ENCODE measurements at places on chromosomes 3 and 15.

- no peak for DNase-seq
Measured at GRCh38 chr3:141465221-141465620, 21.6 kb upstream of the RASA2 start.

DNA sequence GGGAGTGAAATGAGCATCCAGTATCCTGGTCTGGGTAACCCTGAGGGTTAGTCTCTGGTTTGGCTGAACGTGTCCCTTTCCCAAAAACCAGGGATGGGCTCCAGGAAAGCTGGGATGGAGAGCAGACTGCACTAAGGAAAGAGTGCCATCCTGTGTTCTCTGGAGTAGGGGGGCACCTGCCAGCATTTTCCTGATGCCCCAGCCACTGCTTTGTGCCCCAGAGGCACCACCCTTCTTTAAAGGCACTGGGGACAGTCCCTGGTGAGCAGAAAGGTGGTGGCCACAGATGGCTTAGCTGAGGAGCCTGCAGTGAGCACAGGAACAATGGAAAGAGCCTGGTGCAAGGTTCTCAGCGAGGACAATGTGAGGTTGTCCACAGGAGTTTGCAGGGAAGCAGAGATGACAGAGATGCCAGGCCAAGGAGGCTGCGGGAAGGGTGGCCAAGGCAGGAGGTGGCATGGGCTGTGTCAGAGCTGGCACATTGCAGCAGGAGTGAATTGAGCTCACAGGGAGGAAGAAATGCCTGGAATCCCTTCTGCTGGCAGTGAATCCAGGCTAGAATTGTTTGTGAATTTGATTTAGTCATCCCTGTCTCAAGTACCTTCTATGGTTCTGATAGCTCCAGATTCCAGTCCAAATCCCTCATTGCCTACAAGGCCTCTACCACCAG is 39.9 kb downstream of the AMOTL2 start:
- no peak for DNase-seq

- DNase-seq, result no peak
Measured at GRCh38 chr3:36926292-36926897, 18.5 kb downstream of the TRANK1 start.

DNA sequence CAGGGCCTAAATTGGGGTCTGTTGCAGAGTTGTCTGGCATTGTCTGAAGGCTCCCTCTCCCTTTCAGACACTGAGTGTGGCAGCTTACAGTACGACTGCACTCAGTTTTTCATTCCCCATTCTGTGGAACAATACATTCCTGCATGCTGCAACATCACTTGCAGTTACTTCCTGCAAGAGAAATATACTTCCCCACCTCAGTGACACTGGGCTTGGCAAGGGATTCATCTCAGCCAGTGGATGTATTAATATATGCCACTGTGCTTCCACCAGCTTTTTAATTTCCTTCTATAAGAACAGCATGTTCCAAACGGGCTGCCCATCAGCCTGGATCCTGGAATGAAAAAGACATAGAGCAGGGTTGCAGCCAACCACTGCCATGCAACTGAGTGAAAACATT is 23.1 kb downstream of the B3GALNT1 start:
- no peak for DNase-seq

DNA sequence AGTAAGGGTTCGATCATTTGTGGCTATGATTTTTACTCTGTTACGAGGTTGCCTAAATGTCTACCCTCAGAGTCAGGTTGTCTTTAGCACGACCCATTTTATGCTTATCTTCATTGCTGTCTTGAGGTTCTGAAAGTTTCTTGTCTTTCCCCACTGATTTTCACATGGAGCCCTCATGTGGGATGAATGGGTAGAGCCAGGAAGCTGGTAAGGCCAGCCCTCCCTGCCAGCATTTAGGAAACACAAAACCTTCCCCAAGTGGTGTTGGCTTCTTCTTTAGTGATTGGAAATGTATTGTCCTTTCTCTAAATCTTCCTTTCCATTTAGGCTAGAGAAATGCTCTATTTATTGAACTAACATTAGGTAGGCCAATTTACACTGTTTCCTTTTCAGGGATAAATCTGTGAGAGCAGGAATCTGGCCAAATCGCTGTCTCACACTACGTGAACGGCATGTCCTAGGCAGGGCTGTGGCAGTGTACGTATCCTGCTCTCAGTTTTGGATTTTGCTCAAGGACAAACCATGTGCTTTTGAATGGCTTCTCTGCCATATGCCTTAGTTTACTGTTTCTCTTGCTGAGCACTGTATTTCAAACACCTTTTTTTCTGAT is 43.7 kb downstream of the MYZAP start:
- DNase-seq, result no peak

GRCh38 chr3:15681668-15682067 is 80.1 kb downstream of the BTD start:
- DNase-seq, result no peak

DNA sequence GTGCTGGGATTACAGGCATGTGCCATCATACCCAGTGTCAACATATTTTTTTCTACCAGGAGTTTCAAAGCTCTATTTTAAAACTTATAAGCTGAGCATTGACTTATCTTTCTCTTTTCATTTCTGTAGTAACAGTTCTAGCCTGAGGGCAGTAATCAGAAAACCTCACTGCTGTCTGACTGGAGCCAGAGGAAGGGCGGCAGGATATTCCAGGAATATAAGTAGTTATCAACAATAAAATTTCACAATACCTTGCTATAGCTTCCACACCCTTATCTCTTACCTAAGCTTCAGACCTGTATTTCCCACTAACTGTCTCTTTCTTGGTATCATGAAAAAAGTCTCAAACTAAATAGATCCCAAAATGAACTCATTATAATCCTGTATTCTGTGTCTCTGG is 5.1 kb upstream of the NEDD4 start:
- DNase-seq, result no peak

DNA sequence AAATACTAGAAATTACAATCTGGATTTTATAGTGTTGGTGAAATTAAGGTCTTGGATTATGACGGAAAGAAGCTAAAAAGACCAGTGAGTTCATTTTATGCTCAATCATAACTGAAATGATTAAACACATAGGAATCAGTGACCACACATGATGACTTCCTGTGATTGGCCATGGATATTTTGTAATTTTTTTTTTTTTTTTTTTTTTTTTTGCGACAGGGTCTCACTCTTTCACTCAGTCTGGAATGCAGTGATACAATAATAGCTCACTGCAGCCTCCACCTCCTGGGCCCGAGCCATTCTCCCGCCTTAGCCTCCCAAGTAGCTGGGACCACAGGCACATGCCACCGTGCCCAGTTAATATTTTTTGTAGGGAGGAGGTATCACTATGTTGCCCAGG is 47.4 kb downstream of the PAQR5 start:
- no peak for DNase-seq

DNA sequence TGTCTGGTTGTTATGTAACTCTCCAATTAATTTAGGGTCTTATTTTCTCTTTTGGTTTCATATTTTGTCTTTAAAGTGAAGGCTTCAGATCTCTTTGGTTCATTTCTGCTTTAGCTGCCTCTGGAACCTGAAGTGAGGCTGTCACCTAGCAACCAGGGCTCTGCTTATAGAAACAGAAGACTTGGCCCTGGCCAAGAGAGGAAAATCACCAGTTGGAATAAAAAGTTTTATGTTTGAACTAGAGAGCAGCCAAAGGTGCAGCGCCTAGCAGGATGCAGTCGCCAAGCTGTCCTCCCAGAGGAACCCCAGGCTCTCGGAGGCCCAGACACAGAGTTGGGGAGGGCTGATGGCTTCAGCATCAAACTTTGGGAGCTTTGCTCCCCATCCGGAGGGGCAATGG is 41.1 kb downstream of the LYZL4 start:
- DNase-seq, result no peak

- no peak for DNase-seq
Measured at GRCh38 chr3:67418426-67419217, 235.8 kb downstream of the SUCLG2 start.

DNA sequence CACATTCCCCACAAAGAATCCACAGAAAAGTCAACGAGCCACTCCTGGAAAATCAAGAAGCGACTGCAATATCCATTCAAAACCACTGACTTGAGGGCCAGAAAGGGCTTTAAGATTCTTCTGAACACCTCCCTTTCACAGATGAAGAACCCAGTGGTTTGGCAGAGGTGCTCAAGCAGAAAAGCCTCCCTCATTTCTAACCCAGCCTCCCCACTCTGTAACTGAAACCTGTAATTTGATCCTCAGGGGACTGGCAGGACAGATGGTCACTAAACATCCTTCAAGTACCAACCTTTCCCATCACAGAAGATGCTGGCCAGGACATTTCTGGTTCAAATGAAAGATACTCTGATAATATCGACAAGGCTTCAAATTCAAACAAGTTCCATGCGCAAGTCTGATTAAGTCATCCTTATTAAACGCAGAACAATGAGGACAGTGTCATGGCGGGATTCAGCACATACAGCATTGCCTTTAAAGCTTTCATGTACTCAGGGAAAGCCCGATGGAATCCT is 5.5 kb downstream of the SEMA5B start:
- no peak for DNase-seq

DNA sequence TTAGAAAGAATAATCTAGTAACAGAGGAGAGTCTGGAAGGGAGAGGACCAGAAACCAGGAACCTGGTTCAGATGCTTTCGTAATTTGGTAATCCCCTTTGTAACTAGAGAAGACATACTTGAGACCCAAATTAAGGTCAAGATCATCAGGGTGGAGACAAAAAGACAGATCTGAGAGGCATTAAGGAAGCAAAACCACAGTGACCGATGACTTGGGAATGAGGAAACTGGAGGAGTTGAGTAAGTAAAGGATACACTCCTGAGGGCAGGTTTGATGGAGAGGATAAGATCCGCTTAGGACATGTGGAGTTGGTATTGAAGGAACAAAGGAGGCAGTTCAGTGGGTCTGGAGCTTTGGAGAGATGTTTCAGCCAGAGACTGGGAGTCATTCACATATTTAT is 23.6 kb upstream of the BCL2A1 start:
- no peak for DNase-seq

DNA sequence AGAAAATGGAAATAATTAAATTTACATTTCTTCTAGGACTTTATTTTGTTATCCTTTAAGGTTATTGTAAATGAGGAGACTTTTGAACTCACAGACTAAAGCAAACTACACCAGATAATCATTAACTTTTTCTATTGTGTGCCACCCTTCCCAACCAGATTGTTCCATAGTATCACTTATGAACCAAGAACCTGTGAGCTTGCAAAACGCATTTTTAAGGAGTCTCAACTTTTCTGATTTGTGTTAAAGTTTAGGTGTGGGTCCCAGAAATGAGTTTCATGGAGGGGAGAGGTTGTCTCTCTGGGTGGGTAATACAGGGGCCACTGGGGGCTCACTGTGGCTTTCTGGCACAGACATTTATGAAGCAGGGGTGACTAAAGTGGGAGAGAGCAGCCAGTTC is 75.7 kb downstream of the IGF1R start:
- no peak for DNase-seq

DNA sequence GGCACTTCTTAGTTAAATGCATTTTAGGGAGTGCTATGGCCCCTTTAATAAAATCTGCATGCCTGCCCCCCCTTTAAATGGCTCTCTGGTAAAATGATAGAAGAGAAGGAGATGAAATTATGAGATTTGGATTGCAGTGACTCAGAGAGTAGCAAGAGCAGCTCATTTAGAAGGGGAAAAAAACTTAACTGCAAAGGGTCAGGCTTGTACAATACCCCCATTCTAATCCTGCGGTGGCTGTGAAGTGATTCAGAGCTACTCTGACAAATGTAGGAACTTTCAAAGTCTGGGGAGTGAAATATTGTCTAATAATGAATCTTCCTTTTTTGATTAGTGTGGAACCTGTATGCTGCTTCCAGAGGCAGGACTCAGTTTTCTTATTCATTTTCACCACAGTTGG is 44.1 kb upstream of the TBC1D23 start:
- DNase-seq, result no peak

DNA sequence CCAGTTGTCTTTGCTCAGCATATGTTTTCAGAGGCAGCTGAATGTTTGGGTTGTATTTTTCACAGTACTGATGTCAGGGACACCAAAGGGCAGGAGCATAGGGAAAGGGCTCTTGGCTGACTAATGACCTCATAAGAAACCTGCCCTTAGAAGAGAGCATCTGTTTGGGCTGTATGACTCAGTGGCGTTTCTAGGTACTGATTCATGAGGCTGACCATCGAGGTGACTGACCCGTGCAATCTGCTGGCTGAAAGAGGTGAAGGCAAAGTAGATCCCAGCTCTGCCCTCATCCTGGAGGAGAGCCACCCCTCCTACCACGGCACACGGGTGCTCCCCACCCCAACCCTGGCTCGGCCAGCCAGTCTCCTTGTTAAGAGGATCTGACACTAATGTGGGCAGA is 8.3 kb downstream of the LMCD1 start:
- DNase-seq, result no peak

DNA sequence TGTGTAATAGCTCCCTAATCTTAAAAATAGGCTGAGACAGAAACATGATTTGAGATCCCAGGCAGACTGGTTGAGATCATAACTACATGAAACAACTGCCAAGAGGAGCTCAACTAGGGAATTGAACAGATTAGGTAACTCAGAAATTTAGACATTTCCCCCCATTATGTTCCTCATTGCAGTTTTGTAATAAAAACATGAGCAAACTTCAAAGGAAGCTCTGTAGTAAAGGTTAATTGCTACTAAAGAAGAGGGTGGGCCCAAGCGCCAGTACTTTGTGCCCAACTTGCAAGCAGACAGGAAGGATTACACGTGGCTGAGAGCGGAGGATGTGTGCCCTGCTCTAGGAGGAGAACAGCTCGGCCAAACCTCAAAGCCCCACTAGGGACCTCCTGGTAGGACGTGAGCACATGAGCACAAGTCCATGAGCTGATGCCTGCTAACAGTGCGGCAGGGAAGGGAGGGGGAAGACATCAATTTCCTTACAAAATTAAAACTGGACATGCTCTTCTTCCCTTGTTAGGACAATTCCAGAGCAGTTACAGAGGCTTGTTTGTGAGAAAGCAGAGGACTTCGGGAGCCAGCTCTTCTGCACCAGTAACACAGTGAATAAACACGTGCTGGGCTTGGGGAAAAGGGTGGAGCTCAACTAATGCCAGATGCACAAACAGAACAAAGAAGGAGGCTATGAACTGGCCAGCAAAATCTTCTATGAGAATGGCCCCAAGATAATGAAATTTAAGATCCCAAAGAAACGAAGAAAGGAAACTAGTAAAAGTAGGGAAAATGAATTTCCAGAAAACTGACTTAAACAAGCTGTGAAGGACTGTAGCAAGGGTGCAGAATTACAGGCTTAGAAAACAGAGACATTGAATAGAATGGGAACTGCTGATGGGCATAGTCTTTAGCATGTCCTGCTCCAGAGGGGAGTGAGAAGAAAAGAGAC is 275.5 kb downstream of the MECOM start:
- DNase-seq, result no peak

DNA sequence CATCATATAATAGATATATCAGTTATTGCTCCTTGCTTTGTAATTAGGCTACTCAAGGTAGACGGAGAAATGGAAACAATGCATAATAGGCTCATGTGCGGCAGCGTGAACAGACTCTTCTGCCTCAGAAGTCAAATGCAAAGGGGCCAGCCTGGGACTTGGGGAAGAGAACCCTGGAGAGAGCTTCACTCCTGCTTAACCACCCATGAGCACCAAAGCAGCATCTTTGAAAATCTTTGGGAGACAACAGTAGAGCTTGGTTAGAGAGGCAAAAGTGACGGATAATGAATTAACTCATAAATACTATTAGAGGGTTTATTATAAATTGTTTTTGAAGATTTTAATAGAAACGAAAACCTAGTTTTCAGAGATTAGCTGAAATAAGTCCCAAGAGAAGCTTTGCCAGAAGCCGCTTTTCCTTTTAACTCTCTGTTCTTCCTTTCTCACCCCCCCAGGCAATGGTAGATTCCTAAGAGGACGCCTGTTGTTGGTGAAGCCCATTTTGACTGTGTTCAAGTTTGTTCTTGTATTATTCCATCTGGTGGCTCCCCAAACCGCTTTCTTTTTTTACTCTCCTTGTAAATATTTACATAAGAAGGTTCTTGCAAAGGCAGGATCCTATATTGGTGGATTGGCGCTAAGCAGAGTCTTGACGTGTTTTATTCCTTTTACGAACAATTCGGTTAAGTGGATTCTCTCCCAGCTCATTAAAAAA is 196.0 kb upstream of the TPRG1 start:
- DNase-seq, result no peak
